ENCODE measurements at places on chromosomes 6 and 20.

- no peak for DNase-seq
Measured at GRCh38 chr6:70604254-70604653, 37.5 kb downstream of the SDHAF4 start.

GRCh38 chr6:140897804-140898573 lies 1234.7 kb upstream of the GJE1 start:
- no peak for DNase-seq

GRCh38 chr6:154337406-154338005 lies 19.1 kb downstream of the IPCEF1 start:
- no peak for DNase-seq

DNA sequence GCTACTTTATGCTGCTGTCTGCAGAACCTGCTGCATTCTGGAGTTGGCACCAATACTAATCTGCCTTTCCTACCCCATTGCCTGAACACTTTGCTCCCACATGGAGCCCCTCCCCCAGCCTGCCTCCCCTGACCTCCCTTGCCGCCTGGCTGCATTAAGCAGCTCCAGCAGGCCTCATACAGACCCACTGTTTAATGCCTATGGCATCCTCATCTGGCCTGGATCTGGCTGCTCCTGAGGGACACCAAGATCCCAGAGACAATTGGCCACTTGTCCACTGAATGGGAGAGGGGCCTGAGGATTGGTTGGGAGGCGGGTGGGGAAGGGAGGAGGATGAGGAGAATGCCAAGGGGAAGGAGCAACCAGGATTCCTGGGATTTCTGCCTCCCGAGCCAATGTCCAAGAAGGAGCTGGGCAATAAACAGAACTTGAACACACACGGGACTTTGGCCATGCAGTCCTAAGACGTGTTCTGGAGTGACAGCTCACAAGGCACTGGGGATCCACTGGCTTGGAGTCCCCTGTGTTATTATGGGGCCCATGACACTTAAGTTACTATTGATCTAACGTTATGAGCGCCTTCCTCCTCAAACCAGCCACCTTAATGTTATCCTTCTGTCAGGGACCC lies 10.4 kb upstream of the KCNK5 start:
- DNase-seq: no peak

- no peak for DNase-seq
Measured at GRCh38 chr6:13409991-13410390, 77.4 kb downstream of the GFOD1 start.

DNA sequence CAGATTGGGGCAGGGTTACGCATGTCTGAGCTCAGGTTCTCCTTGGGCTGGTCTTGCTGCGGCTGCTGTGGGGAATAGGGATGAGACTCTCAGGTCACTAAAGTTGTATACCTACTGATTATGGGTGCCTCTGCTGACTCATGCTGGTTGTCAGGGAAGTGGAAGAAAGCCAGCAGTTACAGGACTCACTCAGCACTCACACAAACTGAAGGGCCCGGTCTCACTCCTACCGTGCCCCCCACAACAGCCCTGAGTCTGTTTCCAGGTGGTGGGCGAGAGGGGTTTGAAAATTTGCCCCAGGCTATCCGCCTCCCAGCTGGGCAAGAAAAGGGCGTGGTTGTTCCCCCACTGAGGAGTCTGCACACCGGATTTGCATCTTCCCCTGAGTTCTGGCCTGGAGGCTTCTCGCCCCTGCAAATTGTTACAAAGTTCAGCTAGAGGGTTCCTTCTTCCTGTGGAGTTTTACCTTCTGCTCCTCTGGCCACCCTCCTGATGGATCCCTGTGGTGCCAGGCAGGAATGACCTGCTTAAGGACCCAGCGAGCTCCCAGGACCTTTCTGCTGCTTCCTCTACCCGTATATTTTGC lies 659.2 kb downstream of the HDGFL1 start:
- no peak for DNase-seq

GRCh38 chr20:16216227-16216913 lies 356.9 kb downstream of the KIF16B start:
- no peak for DNase-seq

- no peak for DNase-seq
Measured at GRCh38 chr20:53699085-53699674, 105.5 kb upstream of the ZNF217 start.
